NCI-H2081 (cell line): ENCODE measurements at places on chromosomes 12 and 14.

DNA sequence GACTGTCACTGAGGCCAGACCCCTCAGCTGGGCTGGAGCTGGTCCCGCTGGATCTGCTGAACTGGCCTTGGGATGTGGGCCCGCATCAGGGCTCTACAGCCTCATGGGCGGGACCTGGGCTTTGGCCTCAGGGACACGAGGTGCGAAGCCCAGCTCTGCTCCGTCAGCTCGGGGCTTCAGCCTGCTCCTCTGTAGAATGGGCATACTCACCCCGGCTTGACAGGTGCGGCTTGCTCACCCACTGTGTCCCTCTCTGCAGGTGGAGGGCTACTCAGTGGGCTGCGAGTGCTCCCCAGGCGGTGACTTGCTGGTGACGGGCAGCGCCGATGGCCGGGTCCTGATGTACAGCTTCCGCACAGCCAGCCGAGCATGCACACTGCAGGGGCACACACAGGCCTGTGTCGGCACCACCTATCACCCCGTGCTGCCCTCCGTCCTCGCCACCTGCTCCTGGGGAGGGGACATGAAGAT is 57.6 kb downstream of the BEGAIN start:
- no peak for DNase-seq

DNA sequence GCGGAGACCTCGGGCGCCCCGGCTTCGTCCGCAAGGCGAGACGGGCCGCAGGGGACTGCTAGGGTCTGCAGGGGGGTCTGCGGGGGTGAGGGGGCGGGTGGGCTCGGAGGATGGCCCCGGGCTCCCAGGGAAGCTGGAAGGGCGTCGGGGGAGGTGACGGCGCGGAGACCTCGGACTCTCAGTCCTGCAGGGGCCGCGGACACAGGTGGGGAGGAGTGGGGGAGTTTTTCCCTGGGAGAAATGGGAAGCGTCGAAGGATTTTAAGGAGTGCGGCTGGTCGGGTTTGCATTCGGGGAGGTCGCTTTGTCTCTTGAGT is 25.9 kb downstream of the ZBTB42 start:
- no peak for DNase-seq

DNA sequence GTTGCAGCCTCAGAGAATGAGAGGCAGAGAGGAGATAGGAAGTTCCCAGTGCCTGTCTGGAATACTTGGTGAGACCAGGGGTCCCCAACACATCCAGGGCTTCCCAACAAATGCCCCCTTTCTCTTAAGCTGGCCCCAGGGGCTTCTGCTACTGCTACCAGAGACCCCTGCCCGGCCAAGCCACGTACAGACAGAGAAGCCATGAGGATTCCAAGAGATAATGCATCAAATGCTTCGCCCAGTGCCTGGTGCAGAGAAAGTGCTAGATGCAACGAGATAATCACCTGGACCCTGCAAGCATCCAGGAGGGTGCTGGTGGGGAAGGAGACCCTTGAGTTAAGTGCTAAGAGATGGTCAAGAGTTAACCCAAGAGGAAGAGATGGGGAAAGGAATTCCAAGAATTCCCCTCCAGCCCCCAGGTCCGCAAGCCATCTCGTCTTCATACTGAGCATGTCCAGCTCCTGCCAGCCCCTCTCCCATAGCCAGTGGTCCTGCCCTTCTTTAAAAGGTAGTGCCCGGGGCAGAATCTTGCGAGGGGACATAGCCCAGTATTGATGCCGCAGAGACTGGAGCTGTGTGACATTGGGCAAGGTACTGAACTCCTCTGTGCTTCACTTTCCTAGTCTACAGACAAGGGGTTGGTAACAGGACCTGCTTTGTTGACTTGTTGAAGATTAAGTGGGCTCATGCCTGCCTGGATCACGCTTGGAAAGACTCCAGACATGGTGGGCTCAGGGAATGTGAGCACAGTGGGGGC is 103.3 kb downstream of the CALM1 start:
- DNase-seq = no peak

DNA sequence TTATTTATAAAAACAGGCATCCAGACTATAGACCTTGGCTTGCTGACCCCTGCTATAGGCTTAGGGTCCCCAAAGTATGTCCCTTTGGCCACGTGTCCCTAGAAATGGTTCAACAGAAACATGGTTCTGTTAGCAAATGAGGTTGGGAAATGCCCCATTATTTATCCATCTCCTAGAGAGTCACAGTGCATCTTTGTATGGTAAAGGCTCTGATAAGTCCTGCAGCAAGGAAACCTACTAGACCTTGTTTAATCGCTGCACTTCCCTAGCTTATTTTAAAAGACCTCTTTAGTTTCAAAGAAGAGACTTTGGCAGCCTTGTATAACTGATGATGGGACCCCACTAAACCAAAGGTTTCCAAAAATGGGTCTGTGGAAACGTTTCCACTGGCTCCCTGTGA is 471.5 kb downstream of the MED13L start:
- no peak for DNase-seq

GRCh38 chr14:103518422-103519042 is 4.1 kb downstream of the CKB start:
- DNase-seq = peak; percentile 52

- DNase-seq = no peak
Measured at GRCh38 chr12:131420867-131421447, 289.9 kb upstream of the SFSWAP start.

DNA sequence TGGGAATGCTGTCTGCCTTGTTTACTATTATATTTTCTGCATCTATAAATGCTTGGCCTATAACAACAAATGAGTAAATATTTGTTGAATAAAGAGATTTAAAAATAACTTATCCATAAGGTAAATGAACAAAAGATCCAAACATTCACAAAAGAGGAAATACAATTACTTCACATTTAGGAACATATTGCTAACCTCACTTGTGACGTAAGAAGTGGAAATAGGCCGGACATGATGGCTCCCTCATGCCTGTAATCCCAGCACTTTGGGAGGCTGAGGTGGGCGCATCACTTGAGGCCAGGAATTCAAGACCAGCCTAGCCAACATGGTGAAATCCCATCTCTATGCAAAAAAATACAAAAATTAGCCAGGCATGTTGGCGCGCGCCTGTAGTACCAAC is 25.7 kb upstream of the CKAP4 start:
- DNase-seq = no peak

GRCh38 chr14:64703395-64704142 is 655 bp upstream of the PLEKHG3 start:
- no peak for DNase-seq
